ENCODE measurements at places on chromosomes 5 and 9. TPM values are rescaled to one million over a fixed set of nuclear protein-coding genes. Genes with fewer than 3 reads are reported as not detected.

The GARNL3 gene
- 0.78 TPM for polyA plus RNA-seq

The SLC36A2 gene
- polyA plus RNA-seq, result not detected

The NUDT12 gene
- polyA plus RNA-seq, result 8.8 TPM

The DDX4 gene
- not detected for polyA plus RNA-seq

DNA sequence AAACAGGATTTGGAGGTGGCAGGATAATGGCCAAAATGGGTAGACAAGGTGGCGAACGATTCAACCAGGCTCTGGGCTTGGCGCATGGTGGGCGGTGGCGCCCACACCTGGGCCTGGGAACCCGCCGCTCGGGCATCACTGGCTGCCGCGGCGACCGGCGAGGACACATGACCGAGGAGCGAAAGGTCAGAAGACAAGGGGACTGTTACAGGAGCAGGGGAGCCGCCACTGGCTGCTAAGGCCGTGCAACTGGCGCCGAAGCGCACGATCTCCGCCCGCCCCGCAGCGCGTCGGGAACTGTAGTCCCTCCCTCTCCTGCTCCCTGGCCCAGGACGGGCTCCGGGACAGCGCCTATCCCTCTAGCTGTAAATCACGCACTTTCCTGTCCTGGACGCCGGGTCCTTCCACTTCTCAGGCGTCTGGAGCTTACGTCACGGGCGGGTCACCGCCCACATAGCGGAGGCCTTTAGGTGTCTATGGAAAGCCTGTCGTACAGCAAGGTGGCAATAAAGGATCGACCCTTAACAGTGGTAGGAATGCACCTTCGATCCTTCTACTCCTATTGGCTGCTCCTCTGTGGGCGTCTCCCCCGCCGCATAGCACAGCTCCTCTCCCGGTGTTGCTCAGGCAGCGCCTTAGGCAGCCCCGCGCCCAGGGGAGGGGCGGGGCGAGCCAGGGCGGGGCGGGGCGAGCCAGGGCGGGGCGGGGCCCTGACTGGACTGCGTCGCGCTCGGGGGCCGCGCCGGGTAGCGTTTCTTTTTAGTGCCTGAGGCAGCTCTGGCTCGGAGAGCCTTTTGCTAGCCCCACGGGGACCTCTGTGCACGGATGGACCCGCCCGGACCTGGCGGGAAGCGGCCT is at the start of gene ICE1:
Gene ICE1 (plus strand): TSS at position 717 of the 858 bp plus-strand sequence. CDS start 239 bp downstream, outside the sequence.
- DNase-seq, result peak; percentile 99

GRCh38 chr9:113219186-113219936 is 1.7 kb downstream of the FKBP15 start:
- DNase-seq, result no peak

- DNase-seq, result no peak
Observed at GRCh38 chr9:34575241-34575640, 14.3 kb downstream of the CNTFR start.

- peak; percentile 77 for DNase-seq
Observed at GRCh38 chr5:149170299-149170698, 29.0 kb downstream of the ABLIM3 start.

GRCh38 chr9:112881331-112881730 is 9.3 kb downstream of the SLC46A2 start:
- peak; percentile 95 for DNase-seq

DNA sequence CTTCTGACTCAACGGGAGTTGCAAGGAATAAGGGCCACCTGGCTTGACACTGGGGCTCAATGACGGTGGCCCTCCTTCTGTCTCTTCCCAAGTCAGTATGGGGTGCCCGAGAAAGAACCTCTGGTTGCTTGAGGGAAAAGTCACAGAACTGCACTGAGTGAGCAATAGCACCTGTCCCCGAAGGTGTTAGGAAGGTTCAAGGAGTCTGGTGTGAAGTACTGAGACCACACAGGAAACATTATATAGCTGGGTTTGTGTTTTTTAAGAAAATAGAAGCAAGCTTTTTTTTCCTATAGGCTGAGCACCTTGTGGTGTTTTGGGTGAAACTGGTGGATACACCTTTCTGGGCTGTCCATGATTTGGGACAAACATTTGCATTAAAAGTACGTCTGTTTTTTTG is 62.9 kb downstream of the SPIN1 start:
- no peak for DNase-seq

GRCh38 chr9:122821278-122821943 is 7.0 kb downstream of the PDCL start:
- peak; percentile 64 for DNase-seq

DNA sequence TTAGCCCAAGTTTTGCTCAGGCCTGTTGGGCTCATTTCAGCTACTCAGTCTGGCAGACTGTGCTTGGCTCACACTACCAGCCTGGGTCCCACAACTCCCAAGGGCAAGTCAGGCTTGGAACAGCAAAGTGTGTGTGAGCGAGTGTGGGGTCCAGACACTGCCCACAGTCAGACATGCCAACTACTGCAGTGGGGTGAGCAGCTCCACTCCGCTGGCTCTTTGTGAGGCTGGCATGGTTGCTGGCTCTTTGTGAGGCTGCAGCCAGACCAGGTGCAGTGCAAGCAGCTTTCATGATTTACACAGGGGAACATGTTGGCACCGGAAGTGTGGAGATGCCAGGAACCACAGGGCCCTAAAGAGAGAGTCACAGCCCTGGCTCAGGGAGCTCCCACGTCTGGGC is 606.7 kb upstream of the FAM174A start:
- DNase-seq, result no peak

GRCh38 chr9:3161912-3162311 is 318.0 kb upstream of the PUM3 start:
- DNase-seq, result no peak

DNA sequence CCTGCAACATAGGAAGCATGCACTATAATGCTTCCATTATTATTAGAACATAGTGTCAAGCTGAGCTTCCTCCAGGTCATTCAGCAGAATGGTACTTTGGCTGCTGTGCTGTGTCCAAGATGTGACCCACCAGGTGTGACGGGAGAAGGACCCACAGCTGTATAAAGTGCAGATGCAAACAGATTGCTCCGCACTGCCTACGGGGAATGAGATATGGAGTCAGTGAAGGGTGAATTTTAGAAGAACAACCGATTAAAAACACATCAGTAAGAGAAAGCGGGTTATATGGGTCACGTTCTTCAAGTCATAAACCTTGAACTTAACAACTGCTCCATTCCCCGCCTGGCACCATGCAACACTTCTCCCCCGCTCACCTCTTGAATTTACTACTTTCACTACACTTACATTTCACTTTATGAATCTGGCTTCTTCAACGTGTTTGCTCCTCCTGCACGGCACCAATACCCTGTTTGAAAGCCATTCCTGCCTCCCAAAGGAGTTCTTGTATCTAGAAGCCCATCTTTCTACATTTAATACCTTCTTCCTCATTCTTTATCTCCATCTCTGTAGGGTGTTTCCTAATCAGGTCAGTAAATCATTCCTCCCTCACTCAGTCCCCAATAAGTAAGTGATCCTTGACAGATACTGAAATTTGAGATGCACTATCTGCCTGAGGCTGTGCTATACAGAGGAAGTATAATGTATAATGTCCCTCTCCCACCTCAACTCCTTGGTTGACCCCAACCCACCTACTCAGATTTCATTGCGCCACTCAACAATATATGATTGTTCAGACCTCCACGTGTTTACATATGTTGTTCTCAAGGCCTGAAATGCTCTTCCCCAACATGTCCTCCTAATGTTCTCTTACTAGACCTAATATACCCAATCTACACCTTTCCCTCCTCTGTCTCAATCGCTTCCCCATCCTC is 25.9 kb downstream of the BRINP1 start:
- DNase-seq, result no peak

- DNase-seq, result no peak
Observed at GRCh38 chr5:143036146-143036927, 266.2 kb downstream of the ARHGAP26 start.

DNA sequence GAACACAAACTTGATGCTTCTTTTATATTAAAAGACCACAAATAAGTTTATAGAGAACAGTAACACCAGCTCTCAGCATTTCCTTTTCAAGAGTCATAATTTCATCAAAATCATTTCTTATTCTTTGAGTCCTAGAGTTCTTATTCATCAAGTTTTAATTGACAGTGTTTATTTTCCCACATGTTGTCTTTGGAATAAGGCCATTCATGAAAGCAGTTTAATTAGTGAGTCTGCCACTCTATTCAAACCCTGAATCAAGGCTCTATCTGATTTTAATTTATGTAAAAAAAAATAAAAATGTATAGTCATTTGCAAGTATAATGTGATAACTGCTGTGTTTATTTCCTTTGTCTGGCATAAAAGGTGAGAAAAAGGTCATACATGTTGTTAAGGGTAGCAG is 176.7 kb downstream of the PARP8 start:
- no peak for DNase-seq

Data from fibroblast of lung (primary cell).